ENCODE measurements at places on chromosomes 5 and 9.

- DNase-seq = no peak
Observed at GRCh38 chr5:29833394-29833793, 1360.1 kb upstream of the CDH6 start.

GRCh38 chr5:132054031-132054696 lies 6.3 kb upstream of the IL3 start:
- DNase-seq = no peak

DNA sequence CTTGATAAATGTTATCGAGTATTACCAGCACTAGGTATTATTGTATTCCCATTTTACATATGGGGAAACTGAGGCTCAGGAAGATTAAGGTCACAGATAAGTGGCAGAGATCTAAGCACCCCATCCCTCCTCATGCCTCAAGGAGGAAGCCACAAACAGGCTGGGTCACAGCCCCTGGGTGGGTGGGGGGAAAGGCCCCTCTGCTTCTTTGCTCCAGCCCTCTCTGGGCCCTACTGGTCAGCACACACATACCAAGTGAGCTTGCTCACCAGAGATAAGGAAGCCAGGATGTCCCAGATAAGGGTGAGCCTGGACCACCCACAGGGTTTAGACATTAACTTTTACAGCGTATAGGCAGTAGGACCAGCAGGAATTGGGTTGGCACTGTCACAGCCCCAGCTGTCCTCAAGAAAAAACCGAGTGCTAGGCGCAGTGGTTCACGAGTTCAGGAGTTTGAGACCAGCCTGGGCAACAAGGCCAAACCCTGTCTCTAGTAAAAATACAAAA lies 45.3 kb downstream of the STK10 start:
- DNase-seq = no peak

GRCh38 chr9:118891213-118891612 lies 478.0 kb downstream of the BRINP1 start:
- DNase-seq = no peak

DNA sequence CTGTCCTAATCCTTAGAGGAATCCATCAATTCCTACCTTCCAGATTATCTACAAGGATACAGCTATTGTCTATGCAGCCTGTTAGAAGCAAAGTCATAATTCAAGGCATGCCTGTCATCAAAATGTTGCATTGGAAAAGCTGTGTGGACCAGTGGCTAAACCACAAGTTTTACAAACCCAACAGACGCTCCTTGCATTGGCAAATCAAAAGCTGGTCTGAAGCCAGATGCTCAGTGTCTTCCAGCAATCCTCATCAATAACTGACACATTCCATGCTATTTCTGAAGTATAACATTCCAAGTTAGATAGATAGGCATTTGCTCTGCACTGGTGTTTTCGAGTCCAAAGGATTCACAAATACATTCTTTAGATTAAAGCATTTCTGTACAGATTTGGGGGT lies 213.6 kb downstream of the EBF1 start:
- DNase-seq = no peak

DNA sequence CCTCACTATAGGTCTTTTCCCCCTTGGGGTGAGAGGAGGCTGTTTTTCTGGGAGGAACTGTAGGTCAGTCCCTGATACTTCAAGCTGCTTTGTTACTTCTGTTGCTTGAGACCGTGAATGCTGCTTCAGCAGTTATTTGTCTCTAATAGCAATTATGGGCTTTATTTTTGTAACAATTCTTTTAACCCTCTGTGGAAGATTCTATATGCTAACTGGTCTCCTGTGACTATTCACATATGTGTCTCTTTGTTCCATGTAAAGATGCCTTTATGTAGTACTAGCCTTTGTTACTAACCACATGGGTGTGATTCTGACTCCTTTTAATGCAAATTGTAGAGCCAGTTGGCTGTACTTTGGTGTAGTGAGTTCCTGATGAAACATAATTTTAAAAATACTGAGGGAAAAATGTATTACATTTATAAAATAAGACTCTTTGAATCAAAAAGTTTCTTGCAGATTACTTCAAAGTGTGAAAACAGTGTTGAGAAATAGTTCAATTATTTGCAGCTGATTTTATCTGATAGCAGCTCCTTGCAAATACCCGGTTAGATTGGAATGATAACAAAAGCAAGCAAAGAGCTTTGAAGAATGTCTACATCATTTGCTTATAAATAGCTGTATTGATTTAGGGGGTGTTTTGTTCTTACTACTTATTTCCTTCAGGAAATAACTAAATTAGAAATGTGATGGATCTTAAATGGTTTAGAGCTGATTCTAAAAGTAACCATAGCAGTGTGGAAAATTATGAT lies 46.6 kb downstream of the ANGPTL2 start:
- DNase-seq = no peak

DNA sequence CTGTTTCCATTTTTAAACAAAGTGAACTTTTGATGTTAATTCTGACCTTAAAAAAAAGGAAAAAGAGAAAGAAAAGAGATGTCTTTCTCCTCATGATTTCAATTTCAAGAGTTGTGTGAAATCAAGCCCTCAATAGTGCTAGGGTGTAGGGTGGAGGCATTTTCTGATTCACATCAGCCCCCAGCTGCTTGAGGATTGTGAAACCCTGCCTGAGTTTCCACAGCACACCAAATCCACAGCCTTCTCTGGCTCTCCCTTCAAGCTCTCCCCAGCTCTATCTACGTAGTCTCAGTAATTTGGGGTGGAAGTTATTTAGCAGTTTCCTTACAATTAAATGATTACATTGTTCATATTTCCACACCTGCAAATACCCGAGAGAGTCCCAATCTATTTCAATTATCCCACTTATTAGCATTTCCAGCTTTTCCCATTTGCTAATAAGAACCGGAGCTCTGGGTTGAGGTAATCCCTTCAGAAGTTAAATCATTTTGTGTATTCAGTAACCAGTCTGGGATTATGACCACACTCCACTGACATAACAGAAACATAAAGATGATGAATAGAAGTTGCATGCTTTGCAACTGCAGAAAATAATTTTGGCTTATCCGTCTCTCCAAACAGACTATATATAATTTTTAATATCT lies 54.9 kb downstream of the MTX3 start:
- no peak for DNase-seq

DNA sequence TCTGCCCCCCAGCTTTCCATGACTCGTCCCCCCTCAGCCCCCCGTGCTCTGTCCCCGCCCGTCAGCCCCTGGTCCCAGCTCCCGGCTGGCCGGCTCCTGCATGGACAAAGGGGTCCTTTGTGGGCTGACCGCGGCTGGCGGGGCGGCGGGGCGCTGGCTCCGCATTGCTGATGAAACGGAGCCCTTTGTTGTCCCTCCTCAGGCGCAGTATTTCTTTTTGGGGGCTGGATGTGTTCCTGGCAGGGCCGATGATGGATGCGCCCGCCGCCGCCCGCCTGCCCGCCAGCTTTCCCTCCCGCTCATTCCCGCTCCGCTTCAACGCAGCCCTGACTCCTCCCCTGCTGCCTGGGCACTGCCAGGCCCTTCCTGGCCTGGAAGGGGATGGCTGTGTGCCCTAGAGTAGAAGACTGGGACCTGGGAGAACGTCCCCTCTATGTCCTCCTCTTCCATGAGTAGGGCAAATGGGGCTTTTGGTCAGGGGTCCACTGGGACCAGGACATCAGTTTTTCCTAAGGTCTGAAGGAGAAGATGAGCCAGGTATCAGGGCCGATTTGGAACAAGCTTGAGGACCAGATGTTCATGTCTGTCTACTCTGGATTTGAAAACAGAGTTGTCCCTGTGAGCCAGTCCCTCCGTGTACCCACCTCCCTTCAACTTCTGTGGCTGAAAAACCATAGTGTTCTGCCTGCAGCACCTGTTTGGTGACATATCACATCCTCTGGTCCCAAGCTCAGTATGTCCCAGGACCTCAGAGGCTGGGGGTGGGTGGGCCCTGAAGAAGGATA lies 29.0 kb downstream of the CXXC5 start:
- DNase-seq = no peak

All from esophagus squamous epithelium (tissue), 5 donors.